ENCODE measurements at places on chromosomes 4 and X.

DNA sequence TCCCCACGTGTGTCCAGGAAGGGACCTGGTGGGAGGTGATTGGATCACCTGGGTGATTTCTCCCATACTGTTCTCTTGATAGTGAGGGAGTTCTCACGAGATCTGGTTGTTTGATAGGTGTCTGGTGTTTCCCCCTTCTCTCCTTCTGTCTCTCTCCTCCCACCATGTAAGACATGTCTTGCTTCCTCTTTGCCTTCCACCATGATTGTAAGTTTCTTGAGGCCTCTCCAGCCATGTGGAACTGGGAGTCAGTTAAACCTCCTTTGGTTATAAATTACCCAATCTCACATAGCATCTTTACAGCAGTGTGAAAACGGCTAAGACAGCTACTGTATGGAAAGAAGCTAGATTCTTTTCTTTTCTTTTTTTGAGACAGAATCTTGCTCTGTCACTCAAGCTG is 21.6 kb upstream of the FGG start:
- DNase-seq = no peak

- DNase-seq = peak; percentile 44
These were observed 93.9 kb upstream of the C1QTNF7 start for GRCh38 chr4:15333692-15334633.

DNA sequence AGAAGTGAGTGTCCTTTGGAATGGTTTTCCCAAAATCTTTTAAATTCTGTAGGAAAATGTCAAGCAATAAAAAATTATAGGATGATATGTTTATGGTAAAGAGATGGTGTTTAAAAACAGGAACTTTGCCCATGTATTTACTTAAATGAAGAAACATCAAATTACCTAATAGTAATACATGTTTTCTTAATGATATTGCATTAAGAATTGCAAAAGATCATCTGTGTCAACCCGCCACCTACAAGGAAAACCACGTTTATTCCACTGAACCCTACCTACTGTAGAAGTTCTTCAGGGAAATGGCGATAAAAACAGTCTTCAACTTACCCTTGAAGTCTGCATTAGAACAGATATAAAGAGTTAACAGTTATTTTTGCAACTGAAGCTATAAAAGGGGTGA is 67.2 kb upstream of the NDP start:
- DNase-seq = no peak

- no peak for DNase-seq
These were observed 243.3 kb downstream of the FSTL5 start for GRCh38 chr4:161920304-161921052.

DNA sequence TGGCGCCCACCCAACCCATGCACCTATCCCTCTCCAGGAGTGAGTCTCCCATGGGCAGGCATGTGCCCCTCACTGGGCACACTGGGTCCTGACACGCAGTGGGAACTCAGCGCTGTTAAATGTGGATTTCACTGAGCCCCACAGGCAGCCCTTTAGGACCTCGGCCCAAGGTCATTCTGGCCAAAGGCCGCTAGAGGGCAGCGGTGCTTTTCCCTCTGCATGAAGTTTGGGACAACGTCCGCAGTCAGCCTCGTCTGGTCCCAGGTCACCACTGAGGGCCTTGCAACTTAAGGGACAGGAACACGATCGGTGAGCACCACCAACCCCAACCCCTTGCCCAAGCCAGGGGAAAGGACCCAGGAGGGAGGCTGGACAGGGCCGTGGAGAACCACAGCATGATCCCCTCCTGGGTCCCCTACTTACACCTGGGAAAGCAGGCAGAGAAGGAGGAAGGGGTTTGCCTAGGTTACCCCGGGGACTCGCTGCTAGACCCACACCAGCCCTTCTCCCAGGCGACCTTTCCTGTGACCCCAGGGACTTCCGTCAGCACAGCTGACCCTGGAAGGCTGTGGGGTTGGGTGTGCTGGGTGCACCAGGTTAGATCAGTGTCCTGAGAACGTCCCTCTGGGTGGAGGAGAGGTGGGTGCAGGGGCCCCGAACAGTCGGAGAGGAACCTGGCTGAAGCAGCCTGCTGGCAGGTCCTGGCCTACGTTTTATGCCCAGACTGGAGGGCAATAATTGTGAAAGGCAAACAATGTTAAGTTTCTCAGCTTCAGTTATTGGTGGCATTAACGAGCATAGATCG is 24.0 kb downstream of the CYTL1 start:
- peak; percentile 78 for DNase-seq

- DNase-seq = no peak
These were observed 50.9 kb downstream of the UCHL1 start for GRCh38 chr4:41307638-41308037.

GRCh38 chrX:40383360-40383759 is 197.4 kb upstream of the ATP6AP2 start:
- DNase-seq = no peak

DNA sequence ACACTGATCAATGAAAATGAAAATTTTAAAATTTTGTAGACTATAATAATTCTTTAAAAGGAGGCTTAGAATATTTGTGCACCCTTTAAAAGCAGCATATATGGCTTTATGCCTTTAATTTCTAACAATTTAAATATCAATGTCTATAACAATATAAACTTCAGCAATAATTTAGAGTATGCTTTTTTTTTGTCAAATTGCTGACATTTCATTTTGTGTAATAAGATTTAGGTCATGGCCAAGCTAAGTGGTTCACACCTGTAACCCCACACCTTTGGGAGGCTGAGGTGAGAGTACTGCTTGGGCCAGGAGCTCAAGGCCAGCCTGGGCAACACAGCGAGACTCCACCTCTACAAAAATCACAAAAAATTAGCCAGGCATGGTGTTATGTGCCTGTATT is 86.2 kb downstream of the PDGFC start:
- DNase-seq = no peak

GRCh38 chr4:53905941-53906377 is 158.4 kb downstream of the CHIC2 start:
- peak; percentile 74 for DNase-seq

GRCh38 chr4:89837385-89837992 is 528 bp upstream of the SNCA start:
- peak; percentile 13 for DNase-seq

- peak; percentile 97 for DNase-seq
These were observed 316.3 kb downstream of the CAMK2D start for GRCh38 chr4:113445286-113445685.

- DNase-seq = no peak
These were observed 406.4 kb downstream of the FAM47A start for GRCh38 chrX:33725535-33726210.

DNA sequence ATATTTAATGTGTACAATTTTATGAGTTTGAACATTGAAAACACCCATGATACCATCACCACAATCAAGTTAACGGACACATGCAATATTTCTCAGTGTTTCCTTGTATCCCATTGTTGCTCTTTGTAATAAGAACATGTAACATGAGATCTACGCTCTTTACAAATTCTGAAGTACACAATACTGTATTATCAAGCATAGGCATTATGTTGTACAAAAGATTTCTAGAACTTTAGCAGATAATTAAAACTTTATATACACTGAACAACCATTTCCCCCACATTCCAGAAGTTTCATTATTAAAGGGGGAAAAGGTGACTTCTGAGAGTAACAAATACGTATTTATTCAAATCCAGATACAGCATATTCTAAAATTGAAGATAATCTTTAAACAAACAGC is 114.5 kb downstream of the SLC10A7 start:
- DNase-seq = no peak

- DNase-seq = no peak
These were observed 464.1 kb downstream of the IDS start for GRCh38 chrX:149040873-149041535.

- no peak for DNase-seq
These were observed 262.2 kb downstream of the SPOCK3 start for GRCh38 chr4:166972071-166972470.

DNA sequence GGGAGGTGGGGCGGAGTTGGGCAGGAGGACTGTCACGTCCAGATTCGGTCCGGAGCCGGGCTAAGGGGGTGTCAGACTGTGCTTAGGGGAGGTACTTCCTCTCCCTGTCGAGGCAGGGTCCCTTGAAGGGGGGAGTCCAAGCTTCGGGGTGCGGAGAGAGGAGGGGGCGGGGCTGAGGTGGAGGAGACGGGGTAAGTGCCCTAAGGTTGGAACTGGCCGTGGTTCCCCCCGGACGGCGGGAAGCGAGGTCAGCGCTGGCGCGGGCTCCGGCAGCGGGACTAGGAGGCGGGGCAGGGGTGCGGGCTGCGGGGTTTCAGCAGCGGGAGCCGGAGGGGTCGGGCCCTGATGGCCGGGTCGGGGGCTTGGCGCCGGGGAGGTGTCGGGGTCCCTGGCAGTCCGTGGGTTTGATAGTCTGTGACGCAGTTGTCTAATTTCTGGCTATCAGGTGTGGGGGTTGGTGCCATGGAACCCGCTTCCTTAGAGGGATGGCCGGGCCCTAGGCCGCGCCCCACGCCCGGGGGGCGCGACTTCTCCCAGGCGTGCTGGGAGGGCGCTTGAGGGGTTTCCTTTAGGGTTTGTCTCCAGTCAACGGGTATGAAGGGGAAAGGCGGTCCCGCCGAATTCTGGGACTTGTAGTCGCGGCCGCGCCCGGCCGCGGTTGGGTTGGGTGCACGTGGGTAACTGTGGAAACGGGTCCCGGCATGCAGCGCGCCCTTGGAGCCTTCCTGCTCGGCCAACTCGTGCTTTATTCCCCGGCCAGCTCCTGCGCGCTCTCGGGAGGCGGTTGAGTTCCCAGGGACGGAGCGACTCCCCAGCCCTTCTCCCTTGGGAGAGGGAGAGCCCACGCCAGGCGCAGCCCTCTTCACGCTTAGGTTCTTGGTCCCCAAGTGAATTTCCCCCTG is 1.5 kb downstream of the DCUN1D4 start:
- DNase-seq = peak; percentile 93

DNA sequence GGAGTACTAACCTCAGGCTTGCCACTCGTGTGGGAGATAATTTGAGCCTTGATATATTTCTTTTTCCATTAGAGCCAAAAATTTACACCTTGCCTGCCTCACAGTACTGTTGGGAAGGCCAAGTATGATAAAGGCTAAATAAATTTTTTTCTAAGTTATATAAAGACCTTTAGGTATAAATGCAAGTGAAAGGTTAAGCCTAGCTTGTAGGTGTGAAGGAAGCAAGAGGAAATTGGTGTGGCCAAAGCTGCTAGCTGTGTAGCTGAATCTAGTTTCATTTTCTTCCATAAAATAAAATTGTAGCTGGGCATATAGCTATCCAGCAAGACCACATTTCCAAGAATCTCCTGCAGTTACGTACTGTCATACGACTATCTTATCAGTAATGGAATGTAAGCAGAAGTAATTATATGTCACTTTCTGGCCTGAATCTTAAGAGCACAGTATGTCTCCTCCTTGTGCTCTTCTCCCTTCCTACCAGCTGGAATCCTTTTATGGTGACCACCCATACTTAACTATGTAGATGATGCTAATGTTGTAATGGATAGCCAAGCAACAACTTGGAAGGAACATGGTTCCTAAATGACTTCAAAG is 14.3 kb upstream of the GABRE start:
- no peak for DNase-seq

DNA sequence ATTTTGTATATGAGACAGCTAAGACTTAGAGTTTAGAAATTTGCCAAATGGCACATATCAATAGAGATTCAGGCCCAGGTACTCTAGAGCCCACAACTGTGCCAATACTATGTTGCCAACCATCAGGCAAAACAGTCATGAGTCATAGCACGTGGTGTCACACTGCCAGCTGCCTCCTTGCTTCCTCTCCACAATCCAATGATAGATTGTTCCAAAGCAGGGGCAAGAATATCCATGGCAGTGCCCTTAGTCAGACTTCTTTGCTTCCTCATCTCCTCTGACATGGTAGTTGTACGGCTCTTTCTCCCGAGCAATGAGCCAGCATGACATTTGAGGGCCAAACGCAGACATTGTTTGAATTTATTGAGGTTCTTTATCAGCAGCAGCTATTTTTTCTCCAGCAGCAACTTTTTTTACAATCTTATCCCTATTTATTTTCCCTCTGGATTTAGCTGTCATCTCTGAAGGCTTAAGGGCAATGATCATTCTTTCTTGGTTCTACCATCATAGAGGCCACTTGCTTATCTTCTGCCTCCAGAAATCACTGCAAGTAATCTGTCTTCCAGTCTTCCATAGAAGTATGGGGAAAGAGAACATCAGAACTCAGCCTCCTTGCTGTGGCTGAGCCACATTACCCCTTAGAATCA is 169.7 kb downstream of the COL4A6 start:
- peak; percentile 1 for DNase-seq

GRCh38 chr4:15479089-15479912 is 9.6 kb downstream of the CC2D2A start:
- peak; percentile 88 for DNase-seq

GRCh38 chr4:127309369-127310102 is 323.2 kb upstream of the INTU start:
- no peak for DNase-seq

DNA sequence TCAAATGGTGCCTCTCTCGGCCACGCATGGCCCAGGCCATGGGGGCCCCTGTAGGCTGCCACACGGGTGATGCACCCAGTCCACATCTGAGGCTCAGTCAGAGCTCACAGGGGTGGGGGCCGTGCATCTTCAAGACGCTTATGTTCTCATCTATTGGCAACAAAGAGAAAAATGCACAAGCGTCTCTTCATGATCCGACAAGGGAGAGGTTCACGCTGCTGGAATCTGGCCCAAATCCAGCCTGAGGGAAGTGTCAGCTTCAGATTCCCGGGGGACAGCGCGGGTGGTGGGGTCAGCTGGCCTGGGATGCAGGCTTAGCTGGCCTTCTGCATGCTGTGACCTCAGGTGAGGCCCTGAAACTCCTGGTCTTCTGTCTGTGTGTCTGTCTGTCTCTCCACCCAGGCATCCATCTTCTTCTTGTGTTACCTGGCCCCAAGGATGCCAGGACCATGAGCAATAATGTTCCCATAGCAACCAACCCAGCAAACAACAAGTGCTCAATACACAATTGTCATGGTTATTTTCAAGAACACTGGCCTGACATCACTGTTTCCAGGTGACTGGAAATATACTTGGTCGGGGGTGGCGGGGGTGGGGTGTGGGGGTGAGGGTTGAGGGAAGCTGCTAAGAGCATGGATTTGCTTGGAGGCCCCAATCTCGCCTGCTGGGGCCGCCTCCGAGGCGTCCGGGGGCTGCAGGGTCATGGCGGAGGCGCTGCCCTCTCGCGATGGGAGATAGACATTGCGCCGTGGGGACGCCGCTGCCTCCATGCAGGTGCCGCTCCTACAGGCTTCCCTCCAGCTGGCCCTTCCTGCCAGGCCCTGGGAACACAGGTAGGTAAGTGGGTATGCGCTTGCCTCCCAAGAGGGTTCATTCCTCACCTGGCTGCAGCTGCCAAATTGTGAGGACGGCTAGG is 48.3 kb downstream of the ABLIM2 start:
- DNase-seq = peak; percentile 7

- no peak for DNase-seq
These were observed 21.3 kb downstream of the PLRG1 start for GRCh38 chr4:154528869-154529268.

DNA sequence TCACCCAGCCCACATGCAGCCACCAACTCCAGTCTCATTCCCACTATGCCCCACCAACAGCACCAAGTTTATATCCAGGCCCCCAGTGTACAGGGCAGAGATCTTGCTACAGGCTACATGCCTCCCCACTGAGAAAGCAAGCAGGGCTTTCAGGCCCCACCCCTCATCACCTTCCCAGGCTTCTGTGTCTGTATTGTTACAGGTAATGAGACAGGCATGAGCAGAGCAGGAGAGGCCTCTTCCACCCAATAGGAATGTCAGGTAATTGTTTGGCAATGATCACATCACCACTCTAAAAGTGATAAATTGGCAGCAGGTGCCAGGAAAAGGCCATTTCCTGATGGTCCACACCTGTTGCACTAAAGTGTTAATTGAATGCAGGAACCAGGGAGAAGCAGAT is 102.5 kb downstream of the ZNF518B start:
- no peak for DNase-seq
